ENCODE measurements at places on chromosomes 5 and 9.

GRCh38 chr9:5445886-5446285 is 4.5 kb upstream of the CD274 start:
- no peak for DNase-seq

DNA sequence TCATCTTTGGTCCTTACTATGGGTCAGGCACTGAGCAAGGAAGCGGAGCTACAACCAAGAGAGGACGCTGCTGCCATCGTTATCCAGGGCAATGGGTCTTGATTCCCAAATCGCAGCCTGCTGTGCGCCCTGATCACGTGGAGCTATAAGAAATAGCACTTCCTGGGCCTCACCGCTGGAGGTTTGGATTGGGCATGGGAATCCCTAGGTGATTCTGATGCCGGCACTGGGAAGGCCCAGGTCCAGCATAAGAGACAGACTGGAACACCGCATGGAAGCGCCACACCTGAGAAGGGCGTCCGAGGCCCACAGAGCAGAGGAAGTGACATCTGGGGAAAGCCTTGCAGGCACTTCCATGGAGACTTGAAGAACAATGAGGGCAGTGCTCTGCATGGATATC is 3.0 kb downstream of the IL17B start:
- DNase-seq = no peak

GRCh38 chr9:137407590-137408300 is 15.2 kb downstream of the EXD3 start:
- no peak for DNase-seq

DNA sequence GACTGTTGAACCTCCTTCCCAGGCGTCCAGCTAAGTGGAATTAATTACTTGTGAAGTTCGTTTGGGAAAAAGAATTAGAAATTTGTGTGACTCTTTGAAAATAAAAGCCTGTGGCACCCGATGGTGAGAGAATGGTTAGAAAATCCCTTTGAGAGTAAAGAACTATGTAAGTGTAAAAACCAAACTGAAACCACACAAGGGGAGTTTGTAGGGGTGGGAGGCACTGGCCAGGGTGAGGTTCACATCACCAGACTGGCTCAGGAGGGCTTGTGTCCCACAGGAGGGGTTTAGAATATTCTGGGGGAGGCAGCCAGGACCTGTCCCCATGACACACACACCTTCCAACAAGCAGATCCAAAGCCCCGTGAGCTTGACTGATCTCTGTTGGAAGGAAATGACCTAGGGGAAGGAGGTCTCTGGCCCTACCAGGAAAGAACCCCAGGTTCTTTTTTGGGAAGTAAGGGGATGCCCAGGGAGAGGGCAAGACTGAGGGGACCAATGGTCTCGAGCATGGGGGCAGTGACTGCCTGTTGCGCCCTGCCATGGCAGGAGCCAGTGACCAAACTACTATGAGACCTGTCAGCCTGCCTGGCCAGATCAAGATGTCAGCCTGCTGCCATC is 4.3 kb downstream of the SPATA24 start:
- no peak for DNase-seq

- DNase-seq = no peak
Measured at GRCh38 chr5:100517301-100517974, 17.7 kb upstream of the FAM174A start.

DNA sequence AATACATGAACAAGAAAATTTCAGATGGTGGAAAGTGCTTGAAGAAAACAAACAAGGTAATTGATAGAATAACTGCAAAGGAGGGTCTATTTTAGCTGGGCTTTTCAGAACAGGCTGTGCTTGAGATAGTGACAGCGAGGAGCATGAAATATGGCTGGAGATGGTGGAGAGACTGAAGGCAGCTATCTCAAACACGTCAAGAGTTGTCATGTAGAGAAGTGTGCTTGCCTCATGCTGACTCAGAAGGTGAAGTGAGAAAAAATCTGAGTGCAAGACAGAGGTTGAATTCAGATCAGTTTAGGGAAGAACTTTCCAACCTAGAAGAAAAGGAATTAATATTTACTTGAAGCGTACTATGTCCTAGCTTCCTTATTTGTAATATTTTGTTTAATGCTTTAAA is 115.5 kb upstream of the RANBP3L start:
- DNase-seq = no peak

GRCh38 chr5:68415177-68416085 is 199.9 kb downstream of the PIK3R1 start:
- DNase-seq = no peak

GRCh38 chr9:106887066-106887465 is 24.1 kb downstream of the ZNF462 start:
- DNase-seq = no peak

GRCh38 chr9:31078175-31078574 is 1306.3 kb upstream of the ACO1 start:
- DNase-seq = no peak

GRCh38 chr5:2047341-2047927 is 164.7 kb upstream of the IRX4 start:
- DNase-seq = no peak
